ENCODE measurements at places on chromosomes 1 and 21.
A peak's percentile ranks its signal among the peaks of the same experiment; 100 is the strongest.

GRCh38 chr1:223445402-223445801 lies 52.2 kb downstream of the CCDC185 start:
- DNase-seq, result no peak

DNA sequence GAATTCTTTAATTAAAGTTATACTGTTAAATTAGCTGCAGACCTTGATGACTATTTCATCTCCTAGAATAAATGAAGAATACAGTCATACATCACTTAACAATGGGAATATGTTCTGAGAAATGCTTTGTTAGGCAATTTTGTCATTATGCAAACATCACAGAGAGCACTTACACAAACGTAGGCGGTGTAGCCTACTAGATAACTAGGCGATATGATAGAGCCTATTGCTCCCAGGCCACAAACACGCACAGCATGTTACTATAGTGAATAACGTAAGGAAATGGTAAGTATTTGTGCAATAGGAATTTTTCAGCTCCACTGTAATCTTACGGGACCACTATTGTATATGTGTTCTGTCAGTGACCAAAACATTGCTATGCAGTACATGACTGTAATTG lies 37.6 kb upstream of the DESI2 start:
- DNase-seq, result peak; percentile 15

DNA sequence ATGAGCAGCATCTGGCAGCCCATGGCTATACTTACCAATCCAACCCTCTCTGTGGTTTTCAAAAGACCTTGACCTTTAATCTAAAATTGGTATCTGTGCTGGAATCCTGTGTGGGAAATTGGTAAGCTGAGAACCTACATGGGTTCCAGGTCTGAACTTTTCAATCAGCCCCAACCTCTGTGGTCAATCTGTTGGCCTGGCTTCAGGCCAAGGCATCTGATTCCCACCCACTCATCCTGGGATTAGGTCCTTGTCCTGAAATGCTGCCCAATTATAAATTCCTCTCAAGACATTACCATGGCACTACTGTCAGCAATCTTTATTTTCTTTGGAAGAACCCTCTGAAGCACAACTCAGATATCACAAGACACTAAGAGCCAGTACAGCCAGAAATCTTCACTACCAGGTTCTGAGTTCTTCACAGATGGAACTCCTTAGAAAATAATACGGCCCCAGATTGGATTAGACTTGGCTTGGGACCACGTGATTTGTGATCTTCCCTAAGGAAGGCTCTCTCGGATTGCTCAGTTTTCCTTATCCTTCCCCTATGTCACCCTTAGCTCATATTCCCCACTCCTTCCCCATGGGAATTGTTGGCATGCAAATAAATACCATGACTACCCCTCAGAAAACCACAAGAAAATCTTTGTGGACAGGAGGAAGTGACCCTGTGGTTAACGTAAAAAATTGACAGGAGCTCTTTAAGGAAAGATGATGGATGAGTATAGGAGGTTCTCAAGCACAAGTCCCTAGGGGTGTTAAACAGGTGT lies 207.9 kb upstream of the ST6GALNAC5 start:
- no peak for DNase-seq

- no peak for DNase-seq
These were observed 12.2 kb downstream of the ENO1 start for GRCh38 chr1:8866173-8866791.

GRCh38 chr1:50422946-50423669 lies at the start of gene DMRTA2:
TSS of gene DMRTA2 (minus strand) at chr1:50423443. CDS start at chr1:50421536, 1,907 bp downstream.
- DNase-seq, result peak; percentile 77

- no peak for DNase-seq
These were observed 33.4 kb downstream of the SDC3 start for GRCh38 chr1:30875197-30875596.

GRCh38 chr21:27047283-27047657 lies 80.4 kb upstream of the ADAMTS5 start:
- DNase-seq, result no peak

GRCh38 chr1:153921080-153921802 lies 1.5 kb downstream of the GATAD2B start:
- DNase-seq, result no peak

DNA sequence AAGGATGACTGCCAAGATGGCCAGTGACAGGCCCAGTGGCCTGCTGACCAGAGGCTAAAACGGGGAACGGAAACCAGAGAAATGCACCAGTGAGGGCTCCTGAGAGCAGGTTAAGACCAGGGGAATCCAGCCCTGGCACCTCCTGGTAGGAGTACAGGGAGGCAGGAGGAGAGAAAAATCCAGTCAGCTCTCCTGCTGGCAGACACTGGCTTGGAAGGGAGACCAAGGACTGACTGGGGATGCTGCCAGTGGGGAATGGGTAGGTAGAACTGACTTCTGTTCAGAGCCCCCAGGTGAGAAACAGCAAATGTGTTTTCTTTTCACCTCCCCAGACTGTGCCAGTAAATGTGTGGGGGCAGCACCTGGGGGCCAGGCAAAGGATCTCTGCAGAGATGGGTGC lies 27.7 kb upstream of the CRNN start:
- DNase-seq, result no peak

DNA sequence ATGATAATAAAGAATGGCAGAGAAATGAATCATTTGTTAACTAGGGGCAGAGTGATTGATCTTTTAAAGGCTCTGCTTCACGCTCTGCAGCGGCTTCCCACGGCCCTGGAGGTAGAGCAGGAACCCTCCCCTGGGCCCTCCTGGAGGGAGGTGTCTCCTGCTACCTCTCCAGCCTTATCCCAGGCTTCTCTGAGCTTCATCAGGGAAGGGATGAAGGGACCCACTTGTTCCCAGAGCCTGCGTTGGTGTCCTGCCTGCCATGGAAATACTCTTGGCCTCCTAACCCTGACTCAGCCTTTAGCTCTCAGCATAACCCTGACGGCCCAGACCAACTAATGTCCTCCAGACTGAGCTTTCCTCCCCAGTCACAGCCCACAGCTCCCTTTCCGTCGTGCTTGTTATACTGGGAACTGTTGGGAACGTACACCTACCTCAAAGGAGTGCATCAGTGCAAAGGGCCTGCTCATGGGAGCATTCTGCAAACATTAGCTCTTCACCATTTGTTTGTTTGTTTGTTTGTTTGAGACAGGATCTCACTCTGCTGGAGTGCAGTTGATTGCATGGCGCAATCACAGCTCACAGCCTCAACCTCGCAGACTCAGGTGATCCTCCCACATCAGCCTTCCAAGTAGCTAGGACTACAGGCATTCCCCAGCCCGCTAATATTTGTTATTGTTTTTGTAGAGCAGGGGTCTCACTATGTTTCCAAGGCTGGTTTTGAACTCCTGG lies 17.4 kb upstream of the HNRNPU start:
- no peak for DNase-seq

- no peak for DNase-seq
These were observed 23.1 kb upstream of the PAXBP1 start for GRCh38 chr21:32794644-32795079.

- no peak for DNase-seq
These were observed 11.1 kb upstream of the CHI3L1 start for GRCh38 chr1:203197625-203198024.

DNA sequence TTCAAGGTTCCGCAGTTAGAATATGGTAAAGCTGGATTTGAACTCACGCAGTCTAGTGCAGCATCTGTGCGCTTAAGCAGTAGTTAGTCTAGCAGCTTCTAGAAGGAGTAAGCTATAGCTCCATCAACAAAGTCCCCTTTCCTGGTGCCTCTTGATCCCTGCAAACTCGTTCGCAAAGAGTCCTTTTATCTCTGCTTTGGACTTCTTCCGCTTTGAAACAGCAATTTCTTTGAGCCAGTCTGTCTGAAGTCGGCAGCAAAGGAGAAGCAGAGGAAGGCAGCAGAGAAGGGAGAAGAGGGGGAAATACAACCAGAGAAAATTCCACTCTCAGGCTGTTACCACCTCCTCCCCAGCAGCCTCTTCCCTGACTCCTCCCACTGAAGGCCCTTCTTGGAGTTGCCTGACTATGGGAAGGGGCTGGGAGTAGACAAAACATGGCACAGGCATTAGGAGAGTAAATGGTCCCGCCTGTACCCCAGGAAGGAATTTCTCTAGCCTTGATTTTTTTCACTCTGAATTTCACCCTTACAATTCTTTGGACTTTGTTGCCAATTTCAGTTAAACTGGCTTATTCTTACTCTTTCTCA lies 25.9 kb downstream of the HSD3B2 start:
- DNase-seq, result no peak

Data from NCI-H1092 treated with DMSO at 0.1 percent for 48 hours (cell line).